ENCODE measurements at places on chromosomes 3 and 15.
A peak's percentile ranks its signal among the peaks of the same experiment; 100 is the strongest.

DNA sequence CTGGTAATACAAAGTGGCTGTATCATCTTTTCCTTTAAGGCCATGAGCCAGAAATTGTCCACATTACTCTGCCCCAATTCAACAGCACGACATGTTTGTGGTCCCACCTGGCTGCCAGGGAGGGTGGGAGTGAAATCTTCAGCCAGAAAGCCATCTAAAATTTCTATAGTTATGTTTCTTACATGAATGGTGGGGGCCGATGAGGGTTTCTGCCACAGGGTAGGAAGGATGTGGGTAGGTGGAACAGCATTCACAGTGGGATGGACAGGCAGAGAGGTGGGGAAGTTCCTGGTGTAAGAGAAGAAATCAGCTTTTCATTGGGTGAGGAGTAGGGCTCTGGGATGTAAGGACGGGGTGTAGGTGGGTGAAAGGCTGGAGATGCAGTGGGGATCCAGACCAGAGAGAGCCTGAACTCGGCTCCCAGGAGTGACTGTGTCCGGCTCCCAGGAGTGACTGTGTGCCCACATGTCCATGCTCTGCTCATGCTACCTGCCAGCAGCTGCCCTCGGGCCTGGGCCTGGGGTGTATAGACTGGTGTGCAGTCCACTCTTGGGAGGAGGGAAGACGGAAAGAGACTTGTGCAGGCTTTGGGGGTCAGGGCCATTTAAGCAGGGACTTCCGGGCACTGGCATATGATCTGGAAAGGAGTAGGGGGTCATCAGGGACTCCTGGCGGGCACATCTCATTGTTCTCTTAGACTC, 3.8 kb upstream of the FBLN2 start:
- DNase-seq: no peak

DNA sequence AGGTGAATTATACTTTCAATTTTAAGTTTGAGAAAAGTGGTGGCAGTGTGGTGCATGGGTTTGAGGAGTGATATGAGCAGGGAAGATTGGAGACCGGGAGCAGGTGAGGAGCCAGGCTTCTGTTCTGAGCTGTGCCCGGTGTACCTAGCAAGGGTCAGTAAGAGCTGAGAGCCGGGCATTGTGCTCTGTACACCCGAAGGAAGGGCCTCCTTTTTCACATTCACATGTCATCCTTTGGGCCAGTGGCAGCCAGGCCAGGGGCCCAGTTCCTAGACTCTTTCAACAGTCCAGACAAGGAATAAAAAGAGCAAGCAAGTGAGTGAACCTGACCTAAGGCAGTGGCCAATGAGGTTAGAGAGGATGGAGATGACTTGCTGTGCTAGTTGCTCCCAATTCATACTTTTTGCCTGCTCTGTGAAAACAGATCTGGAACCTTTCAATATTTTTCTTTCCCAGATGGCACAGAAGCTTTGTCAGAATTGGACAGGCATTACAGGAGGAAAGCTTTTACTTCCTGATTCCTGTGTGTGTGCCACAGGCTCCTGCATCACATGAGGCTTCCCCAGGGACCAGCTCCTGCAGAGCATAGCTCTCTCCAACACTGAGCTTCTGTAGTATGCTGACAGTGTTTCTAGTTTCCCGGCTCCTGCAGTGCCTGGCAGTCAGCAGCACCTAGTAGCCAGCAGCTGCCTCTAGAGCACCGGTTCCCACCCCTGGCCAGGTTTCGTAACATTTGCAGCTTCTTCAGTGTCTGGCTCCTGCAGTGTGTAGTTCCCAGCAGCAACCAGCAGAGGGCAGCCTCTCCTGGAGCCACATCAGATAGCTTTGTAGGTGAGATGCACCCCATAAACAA, 5.3 kb upstream of the TRA2B start:
- peak; percentile 68 for DNase-seq

GRCh38 chr15:74892313-74892712, 2.5 kb downstream of the MPI start:
- DNase-seq: no peak

- DNase-seq: no peak
Observed at GRCh38 chr3:188951734-188952133, 220.0 kb upstream of the TPRG1 start.

DNA sequence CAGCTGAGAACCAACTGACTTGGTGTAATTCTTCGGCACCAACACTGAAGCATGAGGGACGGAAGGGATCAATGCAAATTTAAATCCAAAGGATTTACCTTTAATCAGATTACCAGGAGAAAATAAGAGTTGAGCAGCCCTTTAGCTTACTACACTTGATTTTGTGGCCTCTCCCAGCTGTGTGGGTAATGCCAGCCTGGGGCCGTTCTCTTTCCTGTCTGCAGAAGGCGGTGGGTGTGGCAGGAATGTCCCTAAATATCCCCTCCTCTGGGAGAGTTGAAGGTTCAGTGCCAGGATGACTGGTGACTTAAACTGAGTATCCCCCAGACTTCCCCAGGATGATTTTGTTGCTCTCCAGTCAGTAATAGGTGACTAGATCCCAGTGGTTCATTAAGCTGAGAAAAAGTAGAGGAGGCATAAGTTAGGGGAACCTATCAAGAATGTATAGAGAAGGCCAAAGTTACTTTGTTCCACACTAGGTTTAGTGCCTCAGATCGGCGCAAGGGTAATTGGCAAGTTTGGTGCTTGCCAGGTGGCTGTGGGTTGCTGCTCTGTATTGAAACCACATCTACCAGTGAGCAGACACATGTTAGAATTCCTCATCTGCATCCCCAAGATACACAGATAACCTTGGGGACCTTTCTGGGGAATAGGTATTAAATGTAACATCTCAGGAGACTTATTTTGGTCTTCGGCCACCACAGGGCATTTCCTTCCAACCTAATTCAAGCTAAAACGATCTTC, 23.1 kb downstream of the MAPKBP1 start:
- DNase-seq: no peak

- no peak for DNase-seq
Observed at GRCh38 chr3:61924090-61924735, 362.8 kb downstream of the PTPRG start.

GRCh38 chr3:184235381-184236032, 6.1 kb downstream of the VWA5B2 start:
- peak; percentile 45 for DNase-seq

DNA sequence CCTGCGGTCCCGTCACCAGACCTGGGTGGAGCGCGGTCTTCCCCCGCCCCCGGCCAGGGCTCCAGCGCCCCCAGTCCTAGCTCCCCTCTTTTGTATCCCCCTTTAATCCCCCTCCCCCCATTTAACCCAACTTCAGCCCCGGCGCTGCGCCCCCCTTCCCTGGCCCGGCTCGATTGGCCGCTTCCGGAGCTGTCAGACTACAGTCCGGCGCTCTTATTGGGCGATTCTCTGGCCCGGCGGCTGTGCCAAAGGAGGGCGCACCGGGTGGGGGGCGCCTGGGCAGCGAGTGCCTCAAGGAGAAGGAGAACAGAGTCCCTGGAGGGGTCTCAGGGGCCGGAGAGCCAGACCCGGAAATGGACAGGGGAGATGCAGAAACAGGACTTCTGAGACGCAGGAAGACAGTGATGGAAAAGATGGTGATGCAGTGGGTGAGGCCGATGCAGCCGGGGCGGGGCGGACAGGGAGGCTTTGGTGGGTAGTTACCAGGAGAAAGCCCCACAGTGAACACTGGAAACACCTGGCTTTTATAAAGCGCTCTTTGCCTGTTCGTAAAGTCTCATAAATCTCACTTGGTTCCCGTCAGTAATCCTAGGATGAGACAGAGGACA, 1.2 kb upstream of the ADCY5 start:
- DNase-seq: no peak

DNA sequence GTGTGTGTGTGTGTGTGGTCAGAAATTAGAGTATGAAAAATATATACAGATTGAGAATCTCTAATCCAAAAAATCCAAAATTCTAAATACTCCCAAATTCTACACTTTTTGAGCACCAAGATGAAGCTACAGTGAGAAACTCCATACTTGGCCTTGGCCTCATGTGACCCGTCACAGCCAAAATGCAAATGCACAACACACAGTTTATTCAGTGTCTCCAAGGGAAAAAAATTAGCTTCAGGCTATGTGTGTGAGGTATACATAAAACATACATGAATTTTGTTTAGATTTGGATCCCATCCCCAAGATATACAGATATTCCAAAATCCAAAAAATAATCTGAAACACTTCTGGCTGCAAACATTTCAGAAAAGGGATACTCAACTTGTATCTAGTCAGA, 33.2 kb upstream of the OSTN start:
- no peak for DNase-seq

DNA sequence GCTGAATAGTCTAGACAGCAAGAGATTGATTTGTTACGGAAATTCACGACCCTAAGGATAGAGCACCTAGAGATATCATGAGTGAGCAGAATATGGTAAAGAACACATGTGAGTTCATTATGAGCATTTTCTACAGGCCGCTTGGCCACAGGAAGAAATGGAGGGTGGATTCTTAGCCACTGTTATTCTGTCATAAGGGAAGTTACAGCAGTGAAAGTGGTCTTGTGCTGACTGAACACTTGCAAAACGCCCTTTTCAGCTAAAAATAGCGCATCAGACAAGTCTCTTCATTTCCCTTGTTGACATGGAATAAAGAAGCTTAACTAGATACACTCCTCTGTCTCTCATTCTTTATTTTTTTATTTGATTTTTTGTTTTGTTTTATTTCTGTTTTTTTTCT, 19.8 kb downstream of the DGKG start:
- DNase-seq: no peak

GRCh38 chr3:163438760-163439159, 1639.5 kb downstream of the SI start:
- DNase-seq: no peak

All from DMS 273 treated with DMSO at 0.1 percent for 48 hours (cell line).